ENCODE measurements at places on chromosomes 2 and 18.

- no peak for DNase-seq
Observed at GRCh38 chr18:69490813-69491212, 90.1 kb downstream of the DOK6 start.

- no peak for DNase-seq
Observed at GRCh38 chr2:23106242-23106785, 278.7 kb upstream of the KLHL29 start.

- DNase-seq = no peak
Observed at GRCh38 chr2:54655046-54655809, 68.2 kb upstream of the EML6 start.

DNA sequence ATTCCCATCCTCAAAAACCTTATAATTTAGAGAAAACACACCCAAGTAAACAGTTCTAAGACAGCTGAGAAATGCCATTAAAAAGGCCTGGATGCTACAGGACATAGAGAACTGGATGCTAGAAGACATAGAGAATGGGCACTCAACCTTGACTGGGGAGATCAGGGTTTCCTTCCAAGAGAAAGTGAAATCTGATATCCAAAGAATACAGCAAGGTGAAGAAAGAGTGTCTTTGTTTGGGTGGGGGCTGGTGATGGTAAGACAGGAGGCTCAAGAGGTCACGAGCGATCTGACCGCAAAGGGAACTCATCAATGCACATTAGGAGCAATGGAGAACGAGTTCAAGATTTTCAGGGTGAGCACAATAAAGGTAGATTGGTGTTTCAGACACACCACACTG is 31.6 kb downstream of the EPB41L3 start:
- no peak for DNase-seq

DNA sequence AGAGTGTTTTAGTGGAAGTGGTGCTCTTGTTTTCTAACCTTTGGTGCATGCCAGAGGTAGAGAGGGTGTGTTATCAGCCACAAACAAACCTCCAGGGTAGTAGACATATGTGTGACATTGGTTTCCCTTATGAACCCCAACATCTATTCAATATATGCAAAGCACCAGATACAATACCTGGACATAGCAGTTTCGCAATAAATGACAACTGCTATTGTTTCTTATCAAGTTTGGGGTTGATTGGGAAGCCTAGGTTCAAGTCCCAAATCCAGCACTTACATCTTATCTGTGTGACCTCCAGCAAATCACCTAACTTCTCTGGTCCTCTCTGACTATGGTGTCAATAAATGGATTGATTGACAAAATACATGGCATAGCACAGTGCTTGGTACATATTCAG is 169.4 kb upstream of the SERPINE2 start:
- DNase-seq = no peak

GRCh38 chr2:70905443-70906421 is 30.0 kb upstream of the ATP6V1B1 start:
- no peak for DNase-seq

DNA sequence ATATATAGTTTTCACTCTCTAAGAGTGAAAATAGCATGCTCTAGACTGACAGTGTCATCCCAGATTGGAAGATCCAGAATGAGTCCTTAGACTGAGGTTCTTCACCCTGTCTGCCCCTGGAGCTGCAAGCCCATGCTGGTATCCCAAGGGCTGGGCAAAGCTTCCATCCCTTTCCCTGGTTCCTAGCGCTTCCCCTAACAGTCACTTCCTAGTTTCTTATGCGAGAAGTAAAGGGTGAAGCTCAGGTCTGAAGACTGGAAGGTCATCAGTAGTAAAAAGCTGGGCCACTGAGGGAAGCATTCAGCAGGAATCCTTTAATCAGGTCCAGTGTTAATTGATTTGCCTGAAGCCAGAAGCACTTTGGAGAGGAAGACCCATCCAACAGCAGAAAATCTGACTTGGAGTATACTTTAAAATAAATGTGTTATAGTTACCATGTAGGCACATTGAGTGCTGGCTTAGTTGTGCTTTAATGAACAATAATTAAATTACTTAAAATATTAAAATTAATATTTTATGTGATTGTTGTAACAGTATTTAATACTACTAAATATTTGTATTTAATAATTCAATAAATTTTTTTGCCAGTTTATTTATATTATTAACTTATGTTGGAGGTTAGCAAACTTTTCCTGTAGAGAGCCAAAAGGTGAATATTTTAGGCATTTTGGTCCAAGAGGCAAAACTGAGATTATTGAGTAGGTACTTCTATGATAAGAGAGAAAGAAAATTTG is 237.9 kb downstream of the FHOD3 start:
- no peak for DNase-seq

- no peak for DNase-seq
Observed at GRCh38 chr18:77059294-77059916, 73.2 kb downstream of the MBP start.

- no peak for DNase-seq
Observed at GRCh38 chr18:33711514-33711913, 133.5 kb downstream of the ASXL3 start.

- DNase-seq = no peak
Observed at GRCh38 chr2:240584486-240585031, 2.0 kb upstream of the CAPN10 start.

DNA sequence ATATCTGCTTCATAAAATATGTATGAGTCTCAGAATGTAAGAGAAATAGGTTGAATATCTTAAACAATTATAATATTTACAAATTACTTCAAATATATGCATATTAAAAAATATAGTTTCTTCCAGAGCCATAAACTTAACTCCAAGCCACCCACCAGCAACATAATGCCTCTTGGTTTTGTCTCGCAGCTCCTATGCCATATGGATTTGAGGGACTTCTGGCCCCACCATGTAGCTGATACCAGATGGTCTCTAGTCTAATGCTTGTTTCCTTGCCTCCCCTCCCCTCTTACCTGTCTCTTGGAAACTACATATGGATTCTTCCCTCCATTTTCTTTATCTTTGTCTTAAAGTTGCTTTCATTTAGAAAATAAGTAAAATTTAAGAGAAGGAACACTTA is 114.3 kb downstream of the GCA start:
- no peak for DNase-seq

DNA sequence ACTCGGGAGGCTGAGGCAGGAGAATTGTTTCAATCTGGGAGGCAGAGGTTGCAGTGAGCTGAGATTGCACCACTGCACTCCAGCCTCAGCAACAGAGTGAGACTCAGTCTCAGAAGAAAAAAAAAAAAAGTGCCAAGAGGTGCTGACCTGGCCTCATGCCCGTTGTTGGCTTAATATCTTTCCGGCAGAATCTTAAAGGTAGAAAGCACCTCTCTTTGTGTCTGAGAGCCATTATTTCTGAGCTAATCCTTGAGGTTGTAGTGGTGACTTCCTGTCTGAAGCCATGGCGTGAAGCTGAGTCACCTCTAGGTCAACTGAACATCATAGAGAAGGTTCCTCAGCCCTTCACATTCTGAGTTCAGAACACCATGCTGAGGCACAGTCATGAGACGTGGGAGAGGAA is 60.4 kb downstream of the WDSUB1 start:
- DNase-seq = no peak

DNA sequence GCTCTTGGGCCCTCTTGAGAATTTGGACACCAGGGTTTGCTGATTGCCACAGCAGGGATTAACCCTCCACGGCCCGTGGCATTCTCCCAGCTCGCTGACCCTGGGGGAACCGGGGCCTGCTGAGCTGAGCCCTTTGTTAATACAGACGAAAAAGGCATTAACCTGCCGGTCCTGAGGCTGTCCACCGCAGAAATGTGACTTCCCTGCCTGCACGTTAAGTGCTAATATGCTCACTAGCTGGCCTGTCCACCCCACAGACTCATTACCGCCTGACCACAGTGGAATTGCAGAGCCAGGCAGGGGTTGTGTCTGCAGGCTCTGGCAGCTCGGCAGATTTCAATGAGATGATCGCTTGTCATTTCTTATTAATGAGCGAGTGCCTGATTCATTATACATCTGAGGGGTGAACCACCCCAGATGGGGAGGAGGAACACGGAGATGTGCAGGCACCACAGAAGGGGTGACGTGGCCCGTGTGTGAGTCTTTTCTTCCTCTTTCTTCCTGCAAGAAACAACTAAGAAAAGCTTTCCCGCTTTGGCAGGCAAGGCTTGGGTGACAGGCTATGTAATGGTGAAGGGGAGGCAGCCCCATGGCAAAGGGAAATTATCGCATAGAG is 126.0 kb downstream of the GLI2 start:
- no peak for DNase-seq

GRCh38 chr18:6435731-6436130 is 21.0 kb upstream of the L3MBTL4 start:
- DNase-seq = no peak
